Testis (tissue), 5 donors: ENCODE measurements at places on chromosomes 12 and 14. TPM values are rescaled to one million over a fixed set of nuclear protein-coding genes. Genes with fewer than 3 reads are reported as not detected.

- no peak for DNase-seq
Observed at GRCh38 chr14:99192830-99193229, 79.2 kb downstream of the BCL11B start.

GRCh38 chr12:11953523-11953922, 117.2 kb upstream of the BCL2L14 start:
- no peak for DNase-seq

- DNase-seq, result no peak
Observed at GRCh38 chr14:53638966-53639365, 317.7 kb downstream of the BMP4 start.

DNA sequence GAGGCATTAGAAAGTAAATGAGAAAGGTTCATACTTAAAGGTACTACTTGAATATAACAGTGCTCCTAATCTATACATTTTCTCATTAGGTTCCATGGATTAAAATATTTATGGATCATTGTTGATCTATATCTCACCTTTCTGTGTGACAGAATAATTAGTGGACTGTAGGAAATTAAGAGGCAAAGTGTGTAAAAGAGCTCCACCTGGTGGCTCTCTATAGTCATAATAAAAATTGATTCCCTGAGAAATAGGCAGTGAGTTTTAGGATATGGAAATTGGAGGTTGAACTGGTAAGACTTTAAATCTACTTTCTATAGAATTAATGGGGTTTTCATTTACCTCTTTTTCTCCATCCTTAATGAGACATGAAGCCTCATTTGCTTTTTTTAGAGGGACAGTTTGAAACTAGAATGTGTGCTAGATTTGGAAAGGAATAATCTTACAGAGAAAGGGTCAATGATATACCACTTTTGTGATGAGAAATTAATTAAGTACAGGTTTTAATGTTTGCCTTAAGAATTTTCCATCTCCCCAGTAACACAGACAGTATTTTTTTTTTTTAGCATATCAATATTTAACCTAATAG, 11.8 kb upstream of the DERA start:
- no peak for DNase-seq

DNA sequence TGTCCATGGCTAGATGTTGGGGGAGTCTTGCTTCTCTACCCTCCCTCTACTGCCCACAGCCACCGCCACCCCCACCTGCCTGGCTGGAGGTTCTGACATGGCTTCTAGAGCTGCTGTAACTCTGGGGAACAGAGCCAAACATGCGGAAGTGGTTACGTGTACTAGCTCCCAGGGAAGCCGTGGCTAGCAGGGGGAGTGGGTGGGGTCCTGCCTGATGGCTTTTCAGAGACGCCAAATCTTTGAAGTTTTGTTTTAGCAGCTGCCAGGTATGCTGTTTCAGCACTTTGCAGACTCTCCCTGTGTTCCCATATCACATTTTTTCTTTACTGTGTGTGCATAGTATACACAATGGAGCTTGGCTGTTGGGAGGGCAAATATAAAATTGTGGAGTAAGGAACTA, 150.3 kb downstream of the TGFB3 start:
- DNase-seq, result peak; percentile 42

- peak; percentile 50 for DNase-seq
Observed at GRCh38 chr14:45253754-45254310, 830 bp upstream of the MIS18BP1 start.

DNA sequence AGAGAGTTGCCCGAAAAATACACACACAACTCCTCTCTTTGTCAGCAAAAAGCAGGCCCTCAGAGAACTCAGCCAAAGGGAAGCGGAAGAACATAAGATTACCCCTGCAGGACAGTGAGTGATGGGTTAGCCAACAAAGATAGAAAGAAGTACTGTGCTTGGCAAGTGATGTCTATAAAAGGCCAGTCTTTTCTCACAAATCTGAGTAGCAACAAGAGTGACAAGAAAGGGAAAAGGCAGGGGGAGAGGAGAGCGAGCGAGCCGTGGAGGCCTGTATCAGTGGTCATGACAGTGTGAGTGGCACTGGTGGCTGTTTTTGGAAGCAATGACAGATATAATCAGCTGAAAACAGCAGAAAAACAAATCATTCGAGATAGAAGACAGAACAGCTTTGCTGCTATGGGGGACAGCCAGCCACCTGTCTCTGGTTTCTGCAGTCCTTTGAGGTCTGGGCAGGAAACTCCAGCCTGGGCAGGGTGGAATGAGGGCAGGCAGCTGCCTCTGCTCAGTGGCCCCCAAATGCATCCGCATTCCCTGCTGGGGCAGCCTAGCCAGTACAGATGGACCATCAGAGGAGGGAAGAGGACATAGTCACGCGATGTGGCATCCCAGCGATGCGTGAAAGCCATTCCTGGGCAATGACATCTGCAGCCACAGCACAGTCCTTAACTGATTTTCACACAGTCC, 74.7 kb downstream of the TRIM9 start:
- DNase-seq, result no peak

- DNase-seq, result no peak
Observed at GRCh38 chr14:69449216-69449615, 35.3 kb upstream of the PLEKHD1 start.

- DNase-seq, result no peak
Observed at GRCh38 chr12:42273706-42274105, 35.7 kb upstream of the YAF2 start.

DNA sequence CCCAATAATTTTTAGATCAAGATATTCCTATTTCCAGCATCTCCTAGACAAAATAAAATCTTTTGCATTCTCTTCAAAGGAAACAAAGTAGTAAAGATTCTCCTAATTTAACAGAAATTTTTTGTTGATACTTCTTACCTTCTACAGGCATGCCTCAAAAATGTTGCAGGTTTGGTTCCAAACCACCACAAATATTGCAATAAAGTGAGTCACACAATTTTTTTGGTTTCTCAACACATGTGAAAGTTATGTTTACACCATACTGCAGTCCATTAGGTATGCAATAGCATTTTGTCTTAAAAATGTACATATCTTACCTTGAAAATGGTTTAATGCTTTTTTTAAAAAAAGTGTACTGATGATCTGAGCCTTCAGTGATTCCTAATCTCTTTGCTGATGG, 65.6 kb upstream of the USP15 start:
- no peak for DNase-seq

- DNase-seq, result no peak
Observed at GRCh38 chr12:42410340-42410739, 84.4 kb downstream of the PPHLN1 start.

DNA sequence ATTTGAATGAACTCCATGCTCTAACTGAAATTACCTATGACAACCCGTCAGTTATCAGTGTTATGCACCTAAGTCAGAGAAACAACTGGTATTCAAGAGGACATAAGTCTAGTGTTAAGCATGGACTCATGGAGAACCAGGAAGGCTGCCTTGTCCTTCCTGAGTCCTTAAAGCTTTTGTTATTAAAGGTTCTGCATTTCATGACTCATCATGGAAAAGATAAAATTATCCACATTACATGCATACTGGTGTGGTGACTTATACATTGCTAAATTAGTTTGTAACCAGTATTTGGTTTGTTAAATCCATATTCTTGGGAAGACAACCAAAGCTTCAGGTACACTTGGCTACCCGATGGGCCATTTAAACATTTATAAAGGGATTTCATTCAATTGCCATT, 6.5 kb upstream of the OR4E1 start:
- DNase-seq, result no peak

DNA sequence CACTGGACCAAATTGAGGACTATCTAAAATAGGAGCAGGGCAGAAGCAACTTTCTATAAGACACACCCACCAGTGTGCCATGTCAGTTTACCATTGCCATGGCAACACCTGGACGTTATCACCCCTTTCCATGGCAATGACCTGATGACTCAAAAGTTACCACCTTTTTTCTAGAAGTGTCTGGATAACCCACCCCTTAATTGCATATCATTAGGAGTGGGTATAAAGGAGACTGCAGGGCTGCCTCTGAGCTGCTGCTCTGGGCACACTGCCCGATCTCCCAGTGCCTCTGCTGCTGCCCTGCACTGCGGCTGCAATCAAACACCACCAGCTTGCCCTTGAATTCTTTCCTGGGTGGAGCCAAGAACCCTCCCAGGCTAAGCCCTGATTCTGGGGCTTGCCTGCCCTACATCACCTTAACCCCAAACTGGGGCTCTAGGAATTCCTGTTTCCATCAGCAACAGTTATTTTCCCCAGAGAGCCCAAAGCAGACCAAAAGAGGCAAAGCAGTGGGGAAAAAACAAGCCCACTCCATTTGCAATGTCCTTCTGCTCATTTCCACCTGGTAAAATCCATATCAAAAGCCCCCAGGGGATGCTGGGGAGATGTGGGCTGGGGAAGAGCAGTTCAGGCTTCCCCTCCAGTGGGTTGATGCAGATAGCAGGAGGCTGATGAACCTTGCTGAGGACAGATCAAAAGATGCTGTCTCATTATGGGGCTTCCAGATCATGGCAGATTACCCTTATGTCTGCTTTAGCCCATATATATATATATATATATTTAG, 129.5 kb upstream of the NCOR2 start:
- DNase-seq, result no peak

GRCh38 chr14:23376482-23377197, at the start of gene CMTM5:
CMTM5 (plus strand) TSS chr14:23377046; CDS start chr14:23377252, 206 bp downstream.
- no peak for DNase-seq

DNA sequence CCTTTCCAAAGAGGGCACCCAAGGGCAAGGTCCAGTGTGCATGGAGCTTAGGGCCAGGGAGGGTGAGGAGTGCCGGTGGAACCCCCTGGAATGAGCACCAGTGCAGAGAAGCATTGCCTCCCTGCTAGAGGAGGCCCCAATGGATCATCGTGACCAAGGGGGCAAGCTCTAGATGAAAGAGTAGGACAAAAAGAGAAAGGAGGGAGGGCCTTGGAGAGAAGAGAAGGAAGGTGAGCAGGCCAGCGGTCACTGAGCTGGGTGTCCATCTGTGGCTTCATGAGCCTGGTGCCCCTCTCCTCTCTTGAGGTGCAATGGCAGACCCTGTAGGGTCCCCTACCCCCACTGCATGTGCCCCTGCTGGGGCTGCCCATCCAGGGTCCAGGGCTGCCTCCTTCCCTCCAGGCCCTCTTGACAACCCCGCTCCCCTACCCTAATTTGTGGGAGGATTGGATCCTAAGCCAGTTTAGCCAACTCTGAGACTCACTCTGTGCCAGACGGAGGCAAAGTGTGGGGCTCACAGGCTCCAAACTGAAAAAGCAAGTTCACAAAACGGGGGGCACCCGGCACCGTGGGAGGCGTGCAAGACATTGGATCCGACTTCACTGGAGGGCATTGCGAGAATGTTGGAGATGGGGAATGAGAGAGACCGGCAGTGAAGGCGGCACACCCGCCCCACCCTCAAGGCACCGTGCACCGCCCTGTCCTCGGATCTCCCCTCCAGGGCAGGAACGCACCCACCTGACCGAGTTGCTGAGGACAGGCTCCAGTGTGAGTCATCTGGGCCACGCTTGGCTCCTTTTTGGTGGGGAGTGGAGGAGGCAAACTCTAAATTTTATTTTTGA, 207.5 kb downstream of the KIF26A start:
- DNase-seq, result no peak

GRCh38 chr12:4285070-4285469, 11.5 kb downstream of the CCND2 start:
- no peak for DNase-seq

DNA sequence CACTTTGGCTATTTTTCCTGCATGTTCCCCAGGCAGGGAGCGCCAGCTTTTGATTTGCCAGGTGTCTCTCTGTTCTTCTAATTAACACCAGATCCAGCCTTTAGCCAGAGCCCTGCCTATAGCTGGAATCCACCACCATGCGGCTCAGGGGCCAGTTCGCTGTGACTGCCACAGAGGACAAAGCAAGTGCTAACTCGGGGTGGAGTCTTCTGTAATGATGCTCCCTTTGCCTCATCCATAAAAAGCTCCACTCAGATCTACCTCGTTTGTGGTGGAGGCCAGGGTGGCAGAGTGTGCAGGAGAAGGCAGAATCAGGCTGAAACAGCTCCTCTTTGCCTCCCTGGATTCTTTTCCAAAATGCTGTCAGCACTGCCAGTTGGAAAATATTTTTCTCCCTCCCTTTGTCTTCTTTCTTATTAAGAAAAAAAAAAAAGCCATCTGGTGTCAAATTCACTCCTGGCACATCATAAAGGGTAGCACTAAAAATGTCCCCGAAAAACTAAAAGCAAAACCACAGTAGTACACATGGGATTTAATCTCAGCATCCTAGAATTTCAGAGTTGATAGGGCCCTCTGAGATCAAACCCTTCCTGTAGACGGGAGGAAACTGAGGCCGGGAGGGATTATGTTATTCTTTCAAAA, 18.0 kb upstream of the CTDSP2 start:
- no peak for DNase-seq

DNA sequence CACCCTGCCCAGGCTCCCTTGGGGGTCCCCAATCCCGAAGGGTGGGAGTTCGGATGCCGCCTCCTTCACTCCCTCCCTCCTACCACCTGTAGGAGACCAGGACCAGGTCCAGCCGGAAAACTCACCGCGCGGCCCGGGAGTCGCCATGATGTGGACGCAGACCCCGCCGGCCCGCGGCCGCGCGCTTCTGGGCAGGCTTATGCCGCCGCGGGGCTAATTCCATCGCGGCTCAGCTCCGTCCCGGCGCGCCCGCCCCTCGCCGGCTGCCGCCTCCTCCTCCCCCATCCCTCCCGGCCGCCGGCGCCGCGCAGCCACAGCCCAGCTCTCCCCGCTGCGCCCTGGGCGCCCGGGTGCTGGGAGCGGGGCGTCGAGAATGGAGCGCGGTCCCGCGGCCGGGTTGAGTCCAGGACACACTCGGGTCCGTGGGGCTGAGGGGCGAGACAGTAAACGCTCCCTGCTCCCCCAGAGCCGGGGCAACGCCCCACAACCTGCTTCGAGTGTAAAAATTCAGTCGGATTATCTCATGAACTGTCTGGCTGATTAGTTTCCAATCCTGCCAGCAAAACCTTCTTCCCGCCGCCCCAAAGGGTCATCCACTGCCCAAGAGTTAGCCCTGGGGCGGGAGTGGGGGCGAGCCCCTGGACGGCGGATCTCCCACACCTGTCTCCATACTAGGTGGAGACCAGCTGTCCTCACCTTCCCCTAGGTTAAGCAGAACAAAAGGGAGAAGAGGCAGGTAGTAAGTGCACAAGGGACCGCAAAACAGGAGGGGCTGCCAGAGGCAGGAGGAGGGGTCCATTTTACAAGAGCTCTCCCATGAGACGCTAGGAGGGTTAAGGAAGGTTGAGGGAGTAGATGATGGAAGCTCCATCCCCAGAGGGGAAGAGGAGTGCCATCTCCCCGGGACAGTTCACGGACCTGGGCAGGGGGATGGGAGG, at the start of gene ANO2:
Gene ANO2, minus strand, starts transcription at position 189 of the 938 bp plus-strand sequence. Its CDS starts 42 bp downstream, at position 147.
- peak; percentile 28 for DNase-seq

- no peak for DNase-seq
Observed at GRCh38 chr14:22531451-22532344, 57.3 kb downstream of the DAD1 start.

GPX2 gene
- total RNA-seq, result 0.99 TPM

KRT6A gene
- total RNA-seq, result 0.19 TPM

ART4 gene
- total RNA-seq, result 0.16 TPM

KCNA1 gene
- total RNA-seq, result not detected

CCDC196 gene
- 70.8 TPM for total RNA-seq

ZBTB1 gene
- total RNA-seq, result 33.2 TPM

NEDD8 gene
- total RNA-seq, result 94.6 TPM

CAPZA3 gene
- total RNA-seq, result 52.6 TPM

IGF1 gene
- 50.9 TPM for total RNA-seq

CD163L1 gene
- 14.1 TPM for total RNA-seq

TC2N gene
- total RNA-seq, result 19.6 TPM

DHRS2 gene
- 3.3 TPM for total RNA-seq
